ENCODE measurements at places on chromosomes 5 and 9. TPM values are rescaled to one million over a fixed set of nuclear protein-coding genes. Genes with fewer than 3 reads are reported as not detected.

ZNF474 gene
- not detected for total RNA-seq

SNX2 gene
- total RNA-seq, result 115 TPM

TRIM32 gene
- 20.3 TPM for total RNA-seq

DMXL1 gene
- 30.0 TPM for total RNA-seq

NIPBL gene
- 48.1 TPM for total RNA-seq

SPTAN1 gene
- total RNA-seq, result 408 TPM

FAM78A gene
- 0.88 TPM for total RNA-seq

KIAA1191 gene
- 123 TPM for total RNA-seq

FPGS gene
- 57.3 TPM for total RNA-seq

BTNL8 gene
- total RNA-seq, result 7.3 TPM

MAMDC2 gene
- not detected for total RNA-seq

NR3C1 gene
- total RNA-seq, result 15.4 TPM

TYRP1 gene
- total RNA-seq, result not detected

SEMA5A gene
- total RNA-seq, result 27.4 TPM

ARL14EPL gene
- not detected for total RNA-seq

PCDHB5 gene
- not detected for total RNA-seq

NR5A1 gene
- total RNA-seq, result not detected

FOXD4L5 gene
- total RNA-seq, result 0.25 TPM

RICTOR gene
- 25.7 TPM for total RNA-seq

IDNK gene
- 5.1 TPM for total RNA-seq

NEURL1B gene
- total RNA-seq, result 6.0 TPM

TAF11L10 gene
- total RNA-seq, result not detected

ZNF483 gene
- not detected for total RNA-seq

SH3RF2 gene
- 49.4 TPM for total RNA-seq

FAM221B gene
- total RNA-seq, result not detected

KIF20A gene
- total RNA-seq, result 84.9 TPM

PCDHGA10 gene
- 3.6 TPM for total RNA-seq

TMEFF1 gene
- total RNA-seq, result 4.2 TPM

GBGT1 gene
- 0.14 TPM for total RNA-seq

SHLD3 gene
- total RNA-seq, result 4.7 TPM

ATG12 gene
- 46.8 TPM for total RNA-seq

CTNND2 gene
- total RNA-seq, result 1.2 TPM

ASS1 gene
- total RNA-seq, result 76.9 TPM

EGR1 gene
- 83.7 TPM for total RNA-seq

ELAVL2 gene
- total RNA-seq, result 0.21 TPM

ACTBL2 gene
- not detected for total RNA-seq

UCK1 gene
- total RNA-seq, result 24.9 TPM

PTGR1 gene
- 46.9 TPM for total RNA-seq

HBEGF gene
- total RNA-seq, result 5.8 TPM

IL33 gene
- not detected for total RNA-seq

IFNE gene
- total RNA-seq, result 0.34 TPM

CFAP77 gene
- total RNA-seq, result not detected

COX7C gene
- total RNA-seq, result 502 TPM

PTPN3 gene
- total RNA-seq, result 12.4 TPM

PRRT1B gene
- 5.0 TPM for total RNA-seq

UBE2QL1 gene
- not detected for total RNA-seq

NUTM2G gene
- not detected for total RNA-seq

ZNF366 gene
- not detected for total RNA-seq

LRRC70 gene
- 0.56 TPM for total RNA-seq

RAB3C gene
- total RNA-seq, result 0.05 TPM

SCGB3A2 gene
- total RNA-seq, result not detected

EDIL3 gene
- total RNA-seq, result not detected

QSOX2 gene
- total RNA-seq, result 26.9 TPM

SNCB gene
- not detected for total RNA-seq

TXNDC8 gene
- not detected for total RNA-seq

LCN2 gene
- not detected for total RNA-seq

PDE8B gene
- total RNA-seq, result 1.9 TPM

TLX3 gene
- not detected for total RNA-seq

PHF24 gene
- total RNA-seq, result 0.12 TPM

SPINK5 gene
- total RNA-seq, result 4.2 TPM
